Umbilical cord (tissue), 2 donors: ENCODE measurements at places on chromosomes 1 and 21. TPM values are rescaled to one million over a fixed set of nuclear protein-coding genes. Genes with fewer than 3 reads are reported as not detected.
A peak's percentile ranks its signal among the peaks of the same experiment; 100 is the strongest.

GRCh38 chr21:25961042-25961441 is 209.5 kb downstream of the APP start:
- no peak for DNase-seq

GRCh38 chr21:26761174-26761915 is 83.9 kb downstream of the ADAMTS1 start:
- DNase-seq, result no peak

The ANKRD35 gene
- total RNA-seq, result 0.72 TPM

GRCh38 chr1:40708750-40709099 is 17.2 kb downstream of the NFYC start:
- DNase-seq, result no peak

The EPHB2 gene
- 28.9 TPM for total RNA-seq

DNA sequence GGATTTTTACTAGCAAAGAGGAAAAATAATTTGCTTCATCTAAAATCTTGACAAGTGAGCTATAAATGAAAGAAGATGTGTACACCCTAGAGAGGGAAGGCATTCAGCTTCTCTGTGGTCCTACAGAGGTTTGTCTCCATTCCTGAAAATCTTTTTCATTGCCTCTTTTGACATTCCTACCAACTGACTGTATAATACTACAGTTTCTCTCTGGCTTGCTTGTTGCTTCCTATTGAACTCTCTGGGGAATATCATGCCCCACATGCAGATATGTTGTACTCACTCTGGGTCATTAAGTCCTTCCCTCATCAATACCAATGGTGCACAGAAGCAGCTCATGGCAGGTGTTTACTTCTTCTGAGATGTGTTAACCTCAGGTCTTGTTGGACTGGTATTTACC is 371.2 kb upstream of the PLXNA2 start:
- no peak for DNase-seq

GRCh38 chr1:16151196-16151994 is 4.5 kb downstream of the EPHA2 start:
- DNase-seq, result no peak

DNA sequence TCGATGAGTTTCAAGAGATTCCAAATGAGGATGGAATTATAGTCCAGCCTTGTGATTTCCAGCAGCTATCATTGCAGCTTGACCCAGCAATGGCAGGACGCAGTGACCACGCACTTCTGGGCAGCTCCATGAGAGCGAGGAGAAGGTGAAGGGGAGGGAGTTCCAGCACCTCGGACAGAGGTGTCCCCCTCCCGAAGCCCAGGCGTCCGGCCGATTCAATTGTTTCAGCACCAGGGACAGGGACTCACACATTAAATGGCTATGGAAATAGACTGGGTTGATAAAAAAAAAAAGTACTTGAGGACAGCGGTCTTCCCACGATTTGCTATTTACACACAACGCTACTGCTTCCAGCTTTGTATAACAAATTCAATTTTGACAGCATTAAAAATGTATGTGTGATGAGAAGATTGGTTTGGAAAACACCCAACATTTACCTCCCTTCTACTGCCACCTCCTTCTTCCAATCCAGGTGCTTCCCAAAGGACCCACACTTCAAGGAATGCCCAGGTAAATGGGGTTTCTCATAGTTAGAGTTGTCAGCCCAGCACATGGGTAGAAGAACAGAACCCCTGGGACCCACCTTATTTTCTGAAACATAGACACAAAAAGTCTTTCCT is 71.8 kb downstream of the DISP3 start:
- peak; percentile 89 for DNase-seq

The CCDC181 gene
- 1.2 TPM for total RNA-seq

DNA sequence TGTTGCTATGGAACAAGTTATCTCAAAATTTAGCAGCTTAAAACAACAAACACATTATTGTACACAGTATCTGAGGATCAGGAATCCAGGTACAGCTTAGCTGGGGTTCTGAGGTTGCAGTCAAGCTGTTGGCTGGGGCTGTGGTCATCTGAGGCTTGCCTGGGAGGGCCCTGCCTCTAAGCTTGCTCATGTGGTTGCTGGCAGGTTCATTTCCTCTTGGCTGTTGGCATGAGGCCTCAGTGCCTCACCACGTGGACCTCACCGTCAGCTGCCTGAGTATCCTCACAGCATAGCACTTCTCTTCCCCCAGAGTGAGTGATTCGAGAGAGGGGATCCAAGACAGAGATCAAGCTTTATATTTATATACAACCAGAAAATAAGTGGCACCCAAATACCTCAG is 18.6 kb downstream of the NTPCR start:
- DNase-seq, result peak; percentile 4

DNA sequence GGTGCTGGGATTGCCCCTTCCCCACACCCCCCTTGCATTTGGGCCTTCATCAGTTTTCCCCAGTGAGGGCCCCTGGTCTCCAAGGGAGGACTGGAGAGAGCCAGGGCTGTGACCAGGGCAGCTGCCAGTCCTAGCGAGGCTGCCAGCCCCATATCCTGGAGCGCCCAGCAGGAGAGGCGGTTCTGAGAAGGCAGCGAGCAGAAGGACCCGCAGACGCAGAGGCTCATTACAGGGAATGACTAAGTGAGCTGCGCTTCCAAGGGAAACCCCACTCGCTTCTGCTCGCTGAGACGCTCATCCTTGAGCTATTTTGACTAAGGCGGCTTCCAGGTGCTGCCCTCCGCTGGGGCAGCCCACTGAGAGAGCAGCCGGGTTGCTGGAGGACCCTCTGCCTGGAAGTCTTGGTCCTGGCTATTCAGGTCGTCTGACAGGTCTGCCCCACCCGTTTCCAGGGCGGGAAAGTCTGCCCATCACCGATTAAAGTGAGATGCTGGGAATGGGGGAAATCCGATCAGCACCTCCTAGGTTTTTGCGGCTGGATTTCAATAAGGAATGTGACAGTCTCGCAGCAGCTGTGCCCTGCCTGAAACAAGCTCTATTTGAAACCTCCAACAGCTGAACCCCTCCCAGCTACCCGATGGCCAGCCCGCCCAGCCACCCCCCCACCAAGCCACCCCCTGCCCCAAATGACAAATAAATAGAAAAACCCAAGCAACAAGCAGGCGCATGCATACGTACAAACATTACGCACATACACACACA is 2.8 kb downstream of the KCNN3 start:
- peak; percentile 71 for DNase-seq

- no peak for DNase-seq
Measured at GRCh38 chr1:67184838-67185421, 18.7 kb downstream of the IL23R start.

The GJA8 gene
- total RNA-seq, result not detected

GRCh38 chr1:223035724-223036478 is 107.1 kb downstream of the TLR5 start:
- DNase-seq, result no peak

DNA sequence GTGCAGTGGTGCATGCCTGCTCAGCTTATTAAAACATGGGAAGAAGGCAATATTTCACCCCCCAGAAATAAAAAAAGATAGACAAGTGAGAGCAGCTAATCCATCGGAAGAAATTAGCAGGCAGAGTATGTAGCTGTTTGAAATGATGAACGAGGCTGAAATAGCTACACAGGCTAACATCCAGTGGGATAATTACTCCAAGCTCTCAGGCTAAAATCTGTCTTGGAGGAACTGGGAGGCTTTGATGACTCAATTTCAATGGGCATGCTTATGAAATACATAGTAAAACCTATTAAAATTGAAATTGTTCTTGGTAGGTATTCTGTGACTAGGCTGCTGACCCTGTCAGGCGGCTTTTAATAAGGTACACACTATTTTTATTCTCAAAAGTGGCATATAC is 84.1 kb upstream of the RRP15 start:
- no peak for DNase-seq

DNA sequence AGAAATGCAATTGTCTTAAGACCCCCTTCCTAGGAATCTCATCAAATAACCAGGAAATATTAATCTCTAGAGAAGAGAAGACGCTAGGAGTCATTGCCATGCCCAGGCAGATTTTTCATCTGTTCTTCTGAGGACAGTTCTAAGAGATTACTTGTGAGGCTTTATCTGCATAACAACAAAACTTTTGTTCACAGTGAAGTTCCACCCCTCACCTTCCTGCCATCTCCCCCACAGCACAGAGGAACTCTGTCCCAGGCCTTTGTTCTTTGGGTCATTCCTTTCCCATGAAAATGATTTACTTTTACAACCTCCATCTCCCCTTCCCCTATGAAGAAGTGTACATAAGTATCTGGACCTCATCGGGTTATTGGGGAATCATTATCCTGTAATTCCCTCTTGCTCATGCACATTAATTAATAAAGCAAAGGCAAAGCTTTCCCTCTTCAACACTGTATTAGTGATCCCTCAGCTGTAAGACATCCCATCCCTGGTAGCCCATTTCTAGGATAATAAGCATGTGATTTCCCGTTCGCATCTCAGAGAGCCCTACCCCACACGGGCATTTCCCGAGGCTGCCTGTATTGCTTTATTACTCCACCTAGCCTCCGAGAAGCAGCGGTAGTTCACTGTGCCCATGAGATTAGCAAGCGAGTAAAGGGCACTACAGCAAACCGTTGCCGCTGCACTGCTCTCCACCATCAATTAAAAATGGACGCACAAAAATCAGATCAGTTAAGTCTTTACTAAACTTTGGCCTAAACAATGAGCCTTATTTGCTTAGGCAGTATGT is 384.4 kb upstream of the CAMK1G start:
- DNase-seq, result no peak

The CHIA gene
- total RNA-seq, result 5.3 TPM

- peak; percentile 50 for DNase-seq
Measured at GRCh38 chr1:91651661-91652071, 151.0 kb downstream of the CDC7 start.

The NR0B2 gene
- not detected for total RNA-seq

GRCh38 chr1:226674892-226675714 is 64.0 kb downstream of the ITPKB start:
- DNase-seq, result peak; percentile 58

GRCh38 chr21:45575304-45575992 is 33.2 kb upstream of the SLC19A1 start:
- DNase-seq, result no peak

The TSPAN1 gene
- not detected for total RNA-seq

GRCh38 chr1:22508329-22508728 is 55.0 kb upstream of the EPHA8 start:
- no peak for DNase-seq

The SELP gene
- total RNA-seq, result 7.9 TPM

DNA sequence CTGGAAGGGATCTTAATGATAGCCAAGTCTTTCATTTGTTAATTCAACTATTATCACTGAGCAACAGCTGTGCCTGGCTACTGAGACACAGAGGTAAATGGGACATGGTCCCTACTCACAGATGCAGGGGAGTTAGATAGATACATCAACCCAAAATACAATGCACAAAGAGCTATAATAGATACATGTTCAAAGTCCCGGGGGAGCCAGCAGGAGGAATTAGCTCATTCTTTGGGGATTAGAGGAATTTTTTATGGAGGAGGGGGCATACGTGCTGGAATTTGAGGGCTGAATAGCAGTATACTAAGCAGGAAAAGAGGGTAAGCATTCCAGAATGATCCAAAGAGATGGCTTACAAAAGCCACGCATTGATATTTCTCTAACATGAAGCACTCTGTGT is 34.6 kb downstream of the C8B start:
- no peak for DNase-seq

GRCh38 chr1:29984862-29985605 is 738.4 kb downstream of the MATN1 start:
- peak; percentile 2 for DNase-seq

DNA sequence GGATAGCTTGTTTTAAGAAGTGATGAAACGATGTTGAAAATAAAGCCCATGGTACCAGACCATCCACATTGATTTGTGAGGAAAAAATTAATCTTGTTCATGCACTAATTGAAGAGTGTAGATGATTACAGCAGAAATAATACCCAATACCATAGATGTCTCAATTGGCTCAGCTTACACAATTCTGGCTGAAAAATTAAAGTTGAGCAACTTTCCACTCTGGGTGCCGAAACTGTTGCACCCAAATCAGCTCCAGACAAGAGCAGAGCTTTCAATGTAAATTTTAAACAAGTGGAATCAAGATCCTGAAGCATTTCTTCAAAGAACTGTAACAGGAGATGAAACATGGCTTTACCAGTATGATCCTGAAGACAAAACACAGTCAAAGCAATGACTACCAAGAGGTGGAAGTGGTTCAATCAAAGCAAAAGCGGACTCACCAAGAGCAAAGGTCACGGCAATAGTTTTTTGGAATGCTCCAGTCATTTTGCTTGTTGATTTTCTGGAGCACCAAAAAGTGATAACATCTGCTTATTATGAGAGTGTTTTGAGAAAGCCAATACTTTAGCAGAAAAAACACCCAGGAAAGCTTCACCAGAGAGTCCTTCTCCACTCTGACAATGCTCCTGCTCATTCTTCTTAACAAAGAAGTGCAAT is 16.1 kb upstream of the KCNA3 start:
- no peak for DNase-seq

The PCSK9 gene
- total RNA-seq, result 2.6 TPM

- DNase-seq, result no peak
Measured at GRCh38 chr1:4797429-4797828, 143.0 kb downstream of the AJAP1 start.

- DNase-seq, result peak; percentile 35
Measured at GRCh38 chr1:68322837-68323687, 90.7 kb upstream of the WLS start.

DNA sequence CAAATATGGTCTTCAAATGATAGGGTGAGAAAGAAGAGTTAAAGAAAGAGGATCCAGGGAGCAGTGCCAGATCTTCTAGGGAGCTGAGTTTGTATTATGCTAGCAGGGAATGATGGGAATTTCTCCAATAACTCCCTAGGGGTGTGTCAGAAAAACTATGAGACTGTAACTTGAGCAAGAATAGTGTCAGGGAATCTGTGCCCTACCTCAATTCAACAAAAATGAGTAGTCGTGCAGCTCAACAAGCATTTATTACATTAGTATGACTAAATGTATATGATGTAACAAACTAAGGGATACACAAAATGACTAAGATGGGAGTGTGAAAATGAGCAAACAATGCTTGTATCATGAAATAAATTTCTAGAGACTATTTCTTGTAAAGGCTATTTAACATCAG is 24.2 kb downstream of the SPAG17 start:
- no peak for DNase-seq

DNA sequence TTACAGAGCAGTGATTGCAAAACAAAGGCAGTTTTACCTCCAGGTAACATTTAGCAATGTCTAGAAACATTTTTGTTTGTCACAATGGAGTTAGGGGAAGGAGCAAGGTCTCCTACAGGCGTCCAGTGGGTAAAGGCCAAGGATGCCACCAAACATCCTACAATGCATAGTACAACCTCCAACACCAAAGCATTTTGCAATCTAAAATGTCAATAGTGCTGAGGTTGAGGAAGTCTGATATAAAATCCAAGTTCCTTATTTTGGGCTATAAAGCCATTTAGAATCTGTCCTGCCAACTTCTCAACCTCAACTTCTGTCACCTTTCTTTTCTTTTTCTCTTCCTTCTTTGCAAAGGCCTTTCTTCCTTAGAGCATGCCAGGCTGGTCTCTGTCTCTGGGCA is 111.2 kb downstream of the FASLG start:
- DNase-seq, result no peak

DNA sequence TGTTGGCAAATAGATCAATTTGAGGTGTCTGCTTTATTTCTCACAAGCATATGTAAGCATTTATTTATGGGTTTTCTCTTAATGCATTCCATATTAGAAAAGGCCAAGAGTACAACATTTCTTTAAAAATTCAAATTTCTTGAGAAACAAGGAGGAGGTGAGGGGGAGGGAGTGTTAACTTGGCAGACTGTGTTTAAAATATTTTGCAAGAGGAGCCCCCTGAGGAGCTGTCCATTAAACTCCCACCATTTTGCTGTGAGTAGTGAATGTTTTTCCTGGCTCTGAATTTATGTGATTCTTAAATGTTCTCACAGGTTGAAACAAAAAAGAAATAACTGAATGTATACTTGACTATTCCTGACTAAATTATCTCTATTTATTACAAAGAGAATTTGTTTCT is 363.8 kb downstream of the PTPRC start:
- no peak for DNase-seq

- no peak for DNase-seq
Measured at GRCh38 chr1:22533244-22533895, 29.9 kb upstream of the EPHA8 start.
